Stimulated activated CD4-positive, alpha-beta T cell treated with anti-CD3 and anti-CD28 coated beads, Interleukin-2, amount 100 ng/mL, for 48 hours (primary cell): ENCODE measurements at places on chromosomes 2 and 18.

DNA sequence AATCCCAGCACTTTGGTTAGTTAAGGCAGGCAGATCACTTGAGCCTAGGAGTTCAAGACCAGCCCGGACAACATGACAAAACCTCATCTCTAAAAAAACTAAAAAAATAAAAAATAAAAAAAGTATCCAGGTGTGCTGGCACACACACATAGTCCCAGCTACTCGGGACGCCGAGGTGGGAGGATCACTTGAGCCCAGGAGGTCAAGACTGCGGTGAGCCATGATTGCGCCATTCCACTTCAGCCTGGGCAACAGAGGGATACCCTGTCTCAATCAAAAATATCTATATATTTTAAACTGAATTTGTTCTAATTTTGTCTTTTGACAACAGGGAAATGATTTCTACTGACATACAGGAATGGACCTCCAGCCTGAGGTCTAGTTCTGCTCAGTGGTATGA is 73.3 kb upstream of the MBOAT2 start:
- no peak for DNase-seq

GRCh38 chr2:77910136-77910535 is 388.0 kb upstream of the LRRTM4 start:
- no peak for DNase-seq

GRCh38 chr18:26764586-26764985 is 100.9 kb downstream of the AQP4 start:
- DNase-seq: no peak

- no peak for DNase-seq
Observed at GRCh38 chr2:1631292-1632001, 112.9 kb downstream of the PXDN start.

- no peak for DNase-seq
Observed at GRCh38 chr2:19068206-19068605, 290.2 kb downstream of the OSR1 start.
